NCI-H748 treated with DMSO at 0.1 percent for 48 hours (cell line): ENCODE measurements at places on chromosomes 16 and 17.

DNA sequence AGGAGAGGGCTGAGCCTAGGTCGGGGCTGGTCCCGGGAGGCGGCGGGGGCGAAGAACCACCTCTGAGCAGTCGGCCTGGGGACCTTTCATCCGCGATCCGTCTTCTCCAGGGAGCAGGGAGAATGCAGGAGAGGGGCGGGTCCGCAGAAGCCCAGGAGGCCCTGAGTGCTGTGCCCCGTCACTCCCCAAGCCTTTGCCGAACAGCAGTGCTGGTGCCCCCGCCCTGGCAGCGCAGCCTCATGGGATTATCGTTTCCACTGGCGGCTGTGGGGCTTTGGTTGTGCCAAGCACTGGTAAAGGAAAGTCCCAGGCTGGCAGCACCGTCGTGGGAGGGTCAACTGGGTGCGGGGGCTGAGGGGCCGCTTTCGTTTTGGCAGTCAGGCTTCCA is 631 bp downstream of the TBL3 start:
- DNase-seq, result no peak

DNA sequence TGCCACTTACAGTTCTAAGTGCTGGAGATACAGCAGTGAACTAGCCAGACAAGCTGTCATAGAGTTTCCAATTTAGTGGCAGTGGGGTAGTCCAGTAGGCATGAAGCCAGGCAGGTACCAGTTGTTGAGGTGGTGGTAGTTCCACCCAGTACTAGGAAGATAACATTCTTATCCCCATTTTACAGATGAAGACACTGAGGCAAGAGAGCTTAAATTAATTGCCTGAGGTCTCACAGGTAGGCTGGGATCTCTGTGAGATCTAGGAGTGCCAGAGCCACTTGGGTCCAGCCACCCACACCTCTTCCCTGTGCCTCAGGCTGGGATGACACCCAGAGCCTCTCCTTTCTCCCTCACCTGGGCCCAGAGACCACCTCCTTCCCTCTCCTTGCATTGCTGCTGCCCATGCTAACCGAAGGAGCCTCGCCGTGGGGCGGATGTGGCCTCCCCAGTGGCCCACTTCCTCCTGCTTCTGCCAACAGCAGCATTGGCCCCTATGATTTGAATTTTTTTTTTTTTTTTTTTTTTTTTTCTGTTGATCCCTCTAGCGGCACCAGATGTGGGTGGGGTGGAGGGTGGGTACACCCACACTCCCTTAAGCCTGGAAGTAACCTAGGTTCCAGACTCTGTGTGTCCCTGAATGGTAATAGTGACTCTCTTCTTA is 114.0 kb downstream of the PRKCB start:
- no peak for DNase-seq

- DNase-seq, result no peak
These were observed 463.8 kb upstream of the HSBP1 start for GRCh38 chr16:83343935-83344366.

- no peak for DNase-seq
These were observed 7.6 kb upstream of the PKMYT1 start for GRCh38 chr16:2987833-2988232.

DNA sequence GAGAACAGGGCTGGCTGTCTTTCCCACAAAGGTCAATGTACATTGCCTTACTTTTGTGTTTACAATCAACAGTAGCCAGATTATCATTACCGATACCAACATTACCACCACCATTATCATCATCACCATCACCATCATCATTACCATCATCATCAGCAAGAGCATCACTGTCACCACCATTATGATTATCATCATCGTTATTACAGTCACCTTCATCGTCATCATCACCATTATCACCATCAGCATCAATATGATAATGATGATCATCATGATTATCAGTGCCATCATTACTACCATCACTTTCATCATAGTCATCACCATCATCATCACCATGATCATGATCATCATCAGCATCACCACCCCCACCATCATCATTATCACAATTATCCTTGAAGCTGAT is 43.3 kb upstream of the RBFOX1 start:
- no peak for DNase-seq

GRCh38 chr16:73091174-73091573 is 43.2 kb upstream of the ZFHX3 start:
- no peak for DNase-seq

GRCh38 chr17:73247726-73248125 is 14.0 kb downstream of the CPSF4L start:
- no peak for DNase-seq

GRCh38 chr16:89034573-89034961 is 57.6 kb upstream of the CBFA2T3 start:
- no peak for DNase-seq

GRCh38 chr17:78197147-78197832 is 10.1 kb downstream of the AFMID start:
- DNase-seq, result no peak

DNA sequence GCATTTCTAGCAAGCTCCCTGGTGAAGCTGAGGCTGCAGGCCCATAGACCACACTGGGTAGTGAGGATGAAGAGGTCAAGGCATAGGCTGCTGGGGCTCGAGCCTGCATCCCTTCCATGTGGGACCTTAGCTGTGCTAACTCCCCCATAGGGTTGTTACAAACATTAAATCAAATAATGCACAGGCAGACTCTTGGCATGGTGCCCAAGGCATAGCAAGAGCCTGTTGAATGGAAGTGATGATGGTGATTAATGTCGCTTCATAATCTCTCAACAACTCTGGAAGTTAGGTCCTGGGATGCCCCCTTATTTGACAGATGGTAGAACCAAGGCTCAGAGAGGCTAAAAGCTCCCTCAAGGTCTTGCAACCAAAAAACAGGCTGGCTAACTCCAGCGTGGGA is 283.9 kb upstream of the EEF2KMT start:
- DNase-seq, result no peak

GRCh38 chr16:70737377-70738082 is 51.7 kb upstream of the MTSS2 start:
- DNase-seq, result no peak

DNA sequence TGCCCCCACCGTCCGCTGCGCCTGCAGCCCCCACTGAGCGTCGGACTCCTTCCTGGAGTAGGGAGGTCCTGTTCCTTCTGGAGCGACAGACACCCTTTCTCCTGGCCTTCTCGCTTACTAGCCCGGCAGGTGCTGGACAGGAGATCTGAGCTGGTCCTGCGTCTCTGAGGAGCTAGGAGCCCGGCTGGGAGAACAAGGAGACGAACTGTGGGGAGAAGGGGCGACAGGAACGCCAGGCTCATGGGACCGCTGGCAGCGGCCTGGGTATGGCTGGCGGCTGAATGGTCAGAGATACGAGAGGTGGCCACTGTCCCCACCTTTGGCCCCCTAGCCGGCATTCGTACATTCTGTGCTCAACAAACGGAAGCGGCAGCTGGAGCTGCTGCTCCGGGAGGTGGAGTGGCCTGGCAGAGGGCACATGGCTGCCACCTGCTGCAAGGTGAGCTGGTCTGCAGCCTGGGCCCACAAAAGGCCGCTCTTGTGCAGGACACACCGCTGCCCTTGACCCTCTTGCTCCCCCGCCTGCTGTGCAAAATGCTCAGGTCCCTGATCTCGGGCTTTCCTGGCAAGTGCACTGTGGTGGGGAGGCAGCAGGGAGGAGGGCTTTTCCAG is 2066.7 kb downstream of the TP53TG3F start:
- no peak for DNase-seq

DNA sequence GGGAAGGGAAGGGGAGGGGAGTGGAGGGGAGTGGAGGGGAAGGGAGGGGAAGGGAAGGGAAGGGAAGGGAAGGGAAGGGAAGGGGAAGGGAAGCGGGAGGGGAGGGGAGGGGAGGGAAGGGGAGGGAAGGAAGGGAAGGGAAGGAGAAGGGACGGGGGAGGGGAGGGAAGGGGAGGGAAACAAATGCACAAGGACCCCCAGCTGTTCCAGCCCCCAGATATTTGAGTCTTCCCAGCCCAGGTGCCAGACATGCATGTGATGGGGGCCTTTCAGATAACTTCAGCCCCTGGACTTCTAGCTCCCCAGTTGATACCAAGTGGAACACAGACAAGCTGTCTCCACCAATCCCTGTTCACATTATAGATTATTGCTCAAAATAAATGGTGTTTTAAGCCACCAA is 14.7 kb upstream of the KDM8 start:
- no peak for DNase-seq

DNA sequence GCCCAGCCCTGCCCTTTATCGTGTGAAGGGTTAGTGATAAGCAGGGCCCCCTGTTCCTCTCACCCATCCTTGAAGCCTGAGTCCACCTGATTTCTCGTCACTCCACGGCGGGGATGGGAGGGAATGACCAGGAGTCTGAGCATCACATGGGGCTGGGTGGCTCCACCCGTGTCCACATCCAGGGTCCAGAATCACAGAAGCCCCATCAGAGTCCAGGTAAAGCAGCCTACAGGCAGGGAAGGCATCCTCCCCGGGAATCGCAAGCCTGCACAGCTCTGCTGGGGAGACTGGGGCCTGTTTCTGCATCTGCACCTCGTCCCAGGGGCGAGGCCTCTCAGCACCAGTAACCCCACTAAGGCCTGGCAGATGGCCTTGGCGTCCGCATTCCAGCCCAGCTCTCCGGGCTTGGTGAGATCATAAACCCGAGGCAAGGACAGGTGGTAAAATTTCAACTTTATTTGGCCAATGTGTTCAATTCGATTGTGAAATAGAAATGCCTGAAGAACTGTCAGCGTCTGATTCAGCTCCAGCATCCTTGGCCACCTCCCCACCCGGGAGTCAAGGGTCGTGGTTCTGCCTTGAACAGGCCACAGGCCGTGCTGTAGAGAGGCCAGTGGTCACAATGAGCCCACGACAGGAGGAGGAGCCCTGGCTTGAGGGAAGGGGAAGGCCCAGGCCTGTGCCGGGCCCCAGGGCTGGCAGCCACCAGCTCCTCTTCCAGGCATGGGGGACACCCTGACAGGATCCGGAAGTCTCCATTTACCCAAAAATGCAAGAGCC is 8.1 kb upstream of the PPP1R27 start:
- no peak for DNase-seq

DNA sequence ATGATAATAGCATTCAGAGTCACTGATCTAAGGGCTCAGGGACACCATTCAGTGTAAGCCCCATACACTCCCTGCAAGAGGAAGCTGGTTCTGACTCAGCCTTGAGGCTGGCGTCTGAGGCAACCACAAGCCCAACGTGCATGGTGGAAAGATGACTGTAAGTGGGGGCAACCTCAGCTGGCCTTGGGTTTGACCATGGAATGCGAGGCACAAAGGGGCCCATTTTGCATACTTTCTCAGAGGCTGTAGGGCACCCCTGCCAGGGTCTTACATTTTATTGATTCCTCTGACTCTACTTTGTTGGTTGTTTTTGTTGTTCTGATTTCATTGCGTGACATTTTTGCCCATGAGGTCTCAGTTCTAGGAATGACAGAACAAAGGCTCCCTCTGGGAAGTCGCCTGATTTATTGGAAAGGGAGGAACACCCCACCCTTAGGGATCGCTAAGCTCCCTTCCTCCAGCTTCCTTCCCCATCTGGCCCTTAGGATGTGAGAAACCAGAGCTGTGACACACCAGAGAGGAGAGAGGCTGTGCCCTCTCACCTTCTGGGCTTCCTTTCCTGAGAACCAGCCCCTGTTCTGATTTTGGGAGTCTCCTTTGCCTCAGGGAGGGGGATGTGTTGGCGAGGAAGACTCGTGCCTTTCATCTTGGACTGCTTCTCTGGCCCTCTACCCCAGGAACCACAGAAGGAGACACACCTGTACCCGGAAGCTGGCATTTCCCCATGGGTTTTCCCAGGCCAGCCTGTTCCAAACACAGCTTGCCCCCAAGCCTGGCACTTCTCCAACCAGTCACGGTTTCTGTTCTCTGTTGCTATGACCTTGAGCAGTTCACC is 5.6 kb upstream of the CIITA start:
- DNase-seq, result no peak

DNA sequence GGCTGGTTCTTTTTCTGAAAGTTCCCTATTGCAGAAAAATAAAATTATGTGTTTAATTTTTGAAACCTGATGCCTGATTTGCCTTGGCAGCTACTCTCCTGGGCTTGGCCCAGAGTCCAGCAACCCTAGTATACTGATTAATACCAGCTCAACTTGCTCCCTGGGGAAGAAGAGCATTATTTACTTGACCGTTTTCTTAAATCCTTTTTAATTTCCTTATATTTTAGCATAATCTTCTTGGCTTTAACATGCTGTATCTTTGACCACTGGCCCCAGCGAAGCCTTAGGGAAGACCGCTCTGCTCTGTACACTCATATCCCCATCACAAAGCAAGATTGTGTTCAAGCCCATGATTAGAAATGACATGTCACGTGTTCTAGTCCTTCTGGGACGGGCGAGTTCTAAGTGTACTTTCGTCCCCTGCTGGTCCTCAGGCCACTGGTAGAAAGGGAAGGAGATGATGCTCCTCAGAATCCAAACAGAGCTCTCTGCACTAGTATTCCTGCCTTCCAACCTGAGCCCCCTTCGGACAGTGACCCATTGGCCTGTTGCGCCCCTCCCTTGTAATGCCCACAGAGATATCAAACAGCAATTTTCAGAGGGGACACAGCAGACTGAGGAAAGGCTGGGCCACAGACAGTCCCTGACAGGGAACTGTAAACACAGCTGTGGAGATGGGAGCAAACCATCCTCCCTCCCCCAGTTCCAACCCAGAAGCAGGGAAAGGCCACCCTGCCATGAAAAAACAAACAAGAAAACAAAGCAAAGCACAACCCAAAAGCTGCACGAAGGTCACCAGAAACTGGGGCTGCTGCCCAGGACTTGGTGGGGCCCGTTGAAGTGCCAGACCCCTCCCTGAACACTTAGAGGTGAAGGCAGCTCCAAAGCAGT is 4.3 kb upstream of the EZH1 start:
- no peak for DNase-seq

DNA sequence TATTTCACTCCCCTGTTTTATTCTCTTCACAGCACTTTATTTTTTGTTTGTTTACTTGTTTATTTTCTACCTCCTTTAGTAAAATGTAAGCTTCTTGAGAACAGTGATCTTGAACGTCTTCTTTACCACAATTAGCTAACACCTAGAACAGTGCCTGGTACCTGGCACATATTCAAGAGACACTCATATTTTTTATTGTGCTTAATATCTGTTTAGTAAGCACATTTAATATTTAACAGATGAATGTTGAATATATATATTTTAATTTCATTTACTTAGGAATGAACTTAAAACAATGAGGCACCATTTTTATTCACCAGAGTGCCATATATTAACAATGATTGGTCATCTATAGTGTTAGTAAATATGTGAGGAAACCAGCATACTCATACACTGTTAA is 130.2 kb downstream of the STXBP4 start:
- no peak for DNase-seq

GRCh38 chr17:48704361-48705248 is 17.7 kb downstream of the PRAC1 start:
- no peak for DNase-seq

DNA sequence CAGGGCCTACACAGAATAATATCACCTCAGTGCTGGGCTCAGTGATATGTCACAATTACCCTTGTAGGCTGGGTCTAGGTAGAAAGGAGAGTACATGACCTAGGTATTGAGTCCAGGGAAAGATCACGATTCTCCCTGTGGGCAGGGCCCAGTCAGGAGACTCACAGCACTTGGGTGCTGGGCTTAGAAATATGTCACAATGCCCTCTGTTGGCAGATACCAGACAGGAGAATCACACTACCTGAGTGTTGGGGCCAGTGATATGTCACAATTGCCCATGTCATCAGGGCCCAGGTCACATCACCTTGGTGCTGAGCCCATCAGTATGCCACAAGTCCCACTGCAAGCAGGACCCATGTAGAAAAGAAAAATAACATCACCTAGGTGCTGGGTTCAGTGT is 2105.5 kb downstream of the TP53TG3F start:
- DNase-seq, result no peak
